ENCODE measurements at places on chromosomes 5 and 9. TPM values are rescaled to one million over a fixed set of nuclear protein-coding genes. Genes with fewer than 3 reads are reported as not detected.

GRCh38 chr5:138444774-138445546 is 6.1 kb downstream of the REEP2 start:
- DNase-seq = no peak

DNA sequence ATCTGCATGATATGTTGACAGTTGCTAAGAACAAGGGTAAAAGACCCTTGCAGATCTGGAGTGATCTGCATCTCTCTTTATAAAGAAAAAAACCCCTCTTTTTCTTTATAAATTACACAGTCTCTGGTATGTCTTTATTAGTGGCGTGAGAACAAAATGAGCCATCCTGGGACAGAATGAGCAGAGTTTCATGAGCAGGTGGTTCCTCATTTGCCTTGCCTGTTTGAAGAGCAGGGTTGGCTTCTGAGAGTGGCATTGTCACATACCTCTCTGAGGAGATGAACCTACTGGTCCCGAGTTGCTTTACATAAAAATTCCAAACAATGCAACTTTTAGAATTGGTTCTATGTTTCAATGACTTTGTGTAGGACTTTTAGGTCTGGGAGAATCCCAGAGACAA is 94.3 kb downstream of the INSYN2B start:
- no peak for DNase-seq

- DNase-seq = no peak
Observed at GRCh38 chr5:74357827-74358226, 282.7 kb downstream of the ENC1 start.

Gene PCDHB16
- 1.4 TPM for total RNA-seq

Gene SET
- 395 TPM for total RNA-seq

Data from renal cortical epithelial cell (primary cell).